MM.1S (cell line): ENCODE measurements at places on chromosomes 11 and 22.

- DNase-seq: no peak
Observed at GRCh38 chr11:69923641-69924307, 104.6 kb upstream of the FGF3 start.

DNA sequence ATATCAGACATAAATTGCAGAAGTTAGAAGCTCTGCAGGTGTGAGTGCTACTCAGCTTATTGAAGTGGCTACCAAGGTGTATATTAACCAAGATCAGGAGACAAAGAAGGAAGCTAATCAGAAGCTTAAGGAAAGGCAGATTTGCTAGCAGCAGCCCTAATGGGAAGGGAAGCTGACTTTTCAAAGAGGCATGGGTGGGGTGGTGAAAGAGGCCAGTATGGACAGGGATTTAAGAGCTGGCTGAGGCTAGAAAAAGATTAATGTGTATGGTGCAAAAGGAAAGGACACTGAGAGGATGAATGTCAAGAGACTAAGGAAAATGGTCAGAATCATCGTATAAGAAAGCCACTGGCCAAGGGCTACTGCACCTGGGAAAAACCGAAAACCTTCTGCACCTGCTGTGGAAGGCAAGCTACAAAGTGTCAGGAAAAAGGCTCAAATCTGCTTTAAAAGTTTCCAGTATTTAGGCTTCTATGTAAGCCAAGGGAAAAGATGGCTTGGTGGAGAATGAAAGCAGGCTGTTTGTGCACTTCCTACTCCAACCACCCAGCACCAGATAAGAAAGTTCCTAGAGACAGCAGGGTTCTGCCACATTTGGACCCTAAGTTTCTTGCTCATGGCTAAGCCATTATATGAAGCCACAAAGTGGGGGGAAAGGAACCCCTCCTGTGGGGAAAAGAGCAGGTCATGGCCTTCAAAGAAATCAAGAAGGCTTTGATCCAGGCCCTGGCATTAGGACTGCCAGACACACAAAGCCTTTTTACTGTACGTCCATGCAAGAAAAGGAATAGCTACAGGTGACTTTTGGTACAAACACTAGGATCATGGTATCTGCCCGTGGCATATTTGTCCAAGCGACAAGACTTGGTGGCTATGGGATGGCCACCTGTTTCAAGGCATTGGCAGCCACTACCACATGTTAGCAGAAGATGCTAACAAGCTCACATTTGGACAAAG, 40.9 kb upstream of the GLYAT start:
- no peak for DNase-seq

GRCh38 chr11:3877364-3878257, 22.1 kb downstream of the STIM1 start:
- DNase-seq: no peak

DNA sequence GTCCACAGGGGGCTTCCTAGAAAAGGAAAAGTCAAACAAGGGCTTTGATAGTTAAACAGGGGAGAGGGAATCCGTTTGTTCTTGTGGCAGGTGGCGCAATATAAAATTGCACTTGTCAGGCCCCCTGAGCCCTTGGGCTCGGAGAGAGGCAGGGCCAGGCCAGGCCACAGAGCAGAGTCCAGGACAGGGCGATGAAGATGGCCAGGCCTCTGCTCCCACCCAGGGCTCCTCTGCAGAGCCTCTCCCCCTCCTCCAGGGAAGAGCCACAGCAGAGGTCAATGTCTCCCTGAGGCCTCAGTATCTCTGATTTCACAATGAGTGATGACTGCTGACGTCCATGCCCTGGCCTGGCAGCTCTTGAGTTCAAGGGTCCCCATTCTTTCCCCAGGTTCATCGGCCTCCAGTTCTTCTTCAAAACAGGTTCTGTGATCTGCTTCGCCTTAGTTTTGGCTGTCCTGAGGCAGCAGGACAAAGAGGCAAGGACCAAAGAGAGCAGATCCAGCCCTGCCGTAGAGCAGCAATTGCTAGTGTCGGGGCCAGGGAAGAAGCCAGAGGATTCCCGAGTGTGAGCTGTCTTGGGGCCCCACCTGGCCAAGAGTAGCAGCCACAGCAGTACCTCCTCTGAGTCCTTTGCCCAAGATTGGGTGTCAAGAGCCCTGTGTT, 36.4 kb upstream of the TPBGL start:
- DNase-seq: no peak

DNA sequence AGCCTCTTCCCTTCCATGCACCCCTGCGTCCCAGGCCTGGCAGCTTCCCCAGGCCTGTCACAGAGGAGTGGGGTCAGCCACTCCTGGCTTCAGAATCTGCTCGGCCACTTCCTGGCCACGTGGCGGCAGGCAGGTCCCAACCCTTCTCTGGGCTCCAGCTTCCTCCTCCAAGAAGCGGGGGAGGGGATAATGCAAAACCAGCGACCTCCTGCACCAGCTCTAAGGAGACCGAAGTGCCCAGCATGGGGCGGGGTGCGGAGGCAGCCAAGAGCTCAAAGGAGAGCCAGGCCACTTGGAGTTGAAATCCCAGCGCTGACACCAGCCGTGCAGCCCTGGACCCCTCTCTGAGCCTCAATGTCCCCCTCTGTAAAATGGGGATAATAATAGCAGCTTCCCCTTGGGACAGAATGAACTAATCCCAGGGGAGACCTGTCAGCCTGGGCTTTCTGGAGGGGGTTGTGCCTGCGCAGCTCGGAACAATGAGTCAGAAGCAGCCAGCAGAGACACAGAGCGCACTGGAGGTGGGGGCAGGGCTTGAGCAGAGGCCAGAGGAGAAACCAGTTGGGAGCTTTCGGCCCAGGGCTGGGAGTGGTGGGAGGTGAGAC, 22.8 kb upstream of the PICK1 start:
- DNase-seq: no peak

GRCh38 chr11:68329978-68330699, 17.7 kb downstream of the LRP5 start:
- DNase-seq: no peak

DNA sequence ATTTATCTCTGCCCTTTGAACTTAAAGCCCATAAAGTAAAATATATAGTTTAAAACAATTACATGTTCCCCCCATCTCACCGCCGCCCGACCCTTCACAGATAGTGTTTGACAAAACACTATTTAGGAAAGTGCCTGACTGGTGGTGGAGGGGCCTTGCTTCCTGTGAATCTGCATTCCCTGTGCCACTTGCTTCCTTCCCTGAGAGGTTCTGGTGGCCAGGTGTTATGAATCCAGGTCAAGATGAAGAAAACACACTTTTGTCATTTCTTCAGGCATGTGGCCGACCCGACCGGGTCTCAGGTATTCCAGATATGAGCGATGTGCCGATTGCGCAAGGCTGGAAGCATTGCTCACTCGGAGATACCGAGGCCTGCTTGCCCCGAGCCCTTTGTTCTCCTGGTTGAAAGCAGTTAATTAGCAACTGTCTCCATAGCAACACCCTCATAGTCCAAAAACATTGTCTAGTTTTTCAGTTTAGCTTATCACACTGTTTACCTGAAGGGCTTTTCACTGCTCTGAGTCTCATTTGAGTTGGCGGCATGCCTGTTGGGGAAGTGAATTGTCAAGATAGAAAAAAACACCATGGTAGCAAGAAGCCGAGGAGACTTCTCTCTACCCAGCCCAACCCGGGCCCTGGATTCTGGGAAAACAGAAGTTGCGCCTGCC, 128.3 kb downstream of the TEAD1 start:
- no peak for DNase-seq

GRCh38 chr11:111557425-111558111, 17.0 kb downstream of the LAYN start:
- DNase-seq: no peak

- no peak for DNase-seq
Observed at GRCh38 chr11:12377106-12377823, at the start of gene PARVA. Gene PARVA, plus strand, starts transcription at chr11:12377571. Its CDS starts 77 bp downstream, at chr11:12377648.

GRCh38 chr11:91397134-91397468, 827.5 kb upstream of the FAT3 start:
- no peak for DNase-seq
